Keratinocyte (primary cell): ENCODE measurements at places on chromosomes 12 and 14.

GRCh38 chr12:27689558-27690180 is 6.6 kb upstream of the REP15 start:
- DNase-seq, result no peak

DNA sequence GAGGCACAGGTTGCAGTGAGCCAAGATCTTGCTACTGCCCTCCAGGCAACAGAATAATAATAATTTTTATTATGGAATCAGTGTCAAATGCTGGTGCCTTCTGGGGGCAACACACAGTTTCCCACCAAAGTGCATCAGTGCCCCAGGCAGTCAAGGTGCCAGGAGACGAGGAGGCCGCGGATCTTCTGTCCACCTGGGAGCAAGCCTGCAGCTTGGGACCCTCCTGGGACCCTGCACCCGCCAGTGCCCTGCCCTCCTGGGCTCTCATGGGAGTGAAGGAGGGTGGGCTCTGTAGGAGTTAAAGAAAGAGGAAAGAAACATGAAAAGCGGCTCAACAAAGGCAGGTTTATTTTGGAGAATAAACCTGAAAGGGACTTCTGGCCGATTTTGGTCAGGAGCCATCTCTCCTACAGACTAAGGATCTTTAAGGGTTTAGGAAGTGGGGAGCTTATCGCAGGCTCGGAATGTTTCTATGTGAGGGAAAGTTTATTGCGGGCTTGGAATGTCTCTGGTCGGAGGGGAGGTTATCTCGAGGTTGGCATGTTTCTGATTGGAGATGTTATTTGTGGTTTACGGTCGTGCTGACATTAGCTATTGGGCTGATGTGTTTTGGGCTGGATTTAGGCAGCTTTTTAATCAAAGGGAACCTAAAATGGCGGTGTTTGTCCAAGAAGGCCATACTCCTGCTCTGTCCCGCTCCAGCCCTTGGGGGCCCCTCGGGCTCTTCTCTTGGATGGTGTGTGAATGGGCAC is 1.1 kb upstream of the ASPG start:
- no peak for DNase-seq

DNA sequence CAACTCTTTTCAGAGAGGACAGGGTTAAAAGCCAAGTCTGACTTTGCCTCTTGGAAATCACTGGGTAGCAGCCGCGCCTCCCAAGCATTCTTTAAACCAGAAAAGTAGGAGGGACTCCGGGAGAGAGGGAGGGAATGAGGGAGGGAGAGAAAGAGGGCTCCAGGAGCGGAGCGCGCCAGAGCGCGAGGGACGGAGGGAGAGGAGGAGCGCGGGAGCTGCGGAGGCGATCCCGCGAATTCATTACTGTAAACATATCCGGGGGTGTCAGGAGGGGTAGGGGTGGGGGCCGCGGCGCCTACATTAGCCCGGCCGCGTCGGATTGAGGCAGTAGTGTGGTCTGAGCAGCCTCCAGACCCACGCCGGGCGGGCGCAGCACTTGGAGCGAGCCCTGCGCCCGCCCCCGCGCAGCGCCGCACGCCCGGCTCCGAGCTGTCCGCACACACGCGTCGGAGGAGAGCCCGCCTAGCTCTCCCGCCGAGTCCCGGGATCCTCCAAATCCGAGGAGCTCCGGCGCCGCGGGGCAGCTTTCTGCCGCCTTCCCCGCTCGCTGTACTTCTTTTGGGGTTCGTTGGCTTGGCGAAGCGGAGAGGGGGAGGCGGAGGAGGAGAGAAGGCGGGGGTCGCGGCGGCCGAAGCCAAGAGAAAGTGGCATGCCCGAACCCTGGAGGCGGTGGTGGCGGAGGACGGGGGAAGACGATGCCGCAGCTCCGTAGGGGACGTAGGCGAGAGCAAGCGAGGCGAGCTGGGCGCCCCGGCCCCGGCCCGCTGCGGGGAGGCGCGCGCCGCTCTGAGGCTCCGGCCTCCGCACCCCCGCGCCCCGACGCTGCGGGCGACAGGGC is 3.3 kb downstream of the FLRT2 start:
- no peak for DNase-seq

GRCh38 chr12:117334051-117334450 is 27.4 kb downstream of the NOS1 start:
- no peak for DNase-seq

DNA sequence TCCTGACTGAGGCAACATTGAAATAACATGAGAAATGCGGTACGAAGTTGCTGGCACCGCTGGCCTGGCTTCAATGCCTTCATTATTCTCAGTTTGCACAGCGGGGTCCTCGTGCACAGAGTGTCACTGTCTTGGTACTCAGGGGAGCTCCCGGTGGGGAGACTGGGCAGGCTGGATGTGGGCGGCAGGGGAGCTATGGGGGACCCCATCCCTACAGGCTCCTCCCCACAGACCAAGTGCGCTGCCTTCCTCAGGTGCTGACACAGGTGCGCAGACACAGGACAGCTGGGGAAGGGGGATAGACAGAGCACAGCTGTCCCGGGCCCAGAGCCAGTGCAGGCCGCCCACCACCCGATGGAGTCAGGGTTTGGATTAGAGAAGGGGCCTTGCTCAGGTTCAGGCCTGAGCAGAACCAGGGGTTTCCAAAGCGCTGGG is 270.1 kb downstream of the ADGRD1 start:
- DNase-seq, result no peak

DNA sequence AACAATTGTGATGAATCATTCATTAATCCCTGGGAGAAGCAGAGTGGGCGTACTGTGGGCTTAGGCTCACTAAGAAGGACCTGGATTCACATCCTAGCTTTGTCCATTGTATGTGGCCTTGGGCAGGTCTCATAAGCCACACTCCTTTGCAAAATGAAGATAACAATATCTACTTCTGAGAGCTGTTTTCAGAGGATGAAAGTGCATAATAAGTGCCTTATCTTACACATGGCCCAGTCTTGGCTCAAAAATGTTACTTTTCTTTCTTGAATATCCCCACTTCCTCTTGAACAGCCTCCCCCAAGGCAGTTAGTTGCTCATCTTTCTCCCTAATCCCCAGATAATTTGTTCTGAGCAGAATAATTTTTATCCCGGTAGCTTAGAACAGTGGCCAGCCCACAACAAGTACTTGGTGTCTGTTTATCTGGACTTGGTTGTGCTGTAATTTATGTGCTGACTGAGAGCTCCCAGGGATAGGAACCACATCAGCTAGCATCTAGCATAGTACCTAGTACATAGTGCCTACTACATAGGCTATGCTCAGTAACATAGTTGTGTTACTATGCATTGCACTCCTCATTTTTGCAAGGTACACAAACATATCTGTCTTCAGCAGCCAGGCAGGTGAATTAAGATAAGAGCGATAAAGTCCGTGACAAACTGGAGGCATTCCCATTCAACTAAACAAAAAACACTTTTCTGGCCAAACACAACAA is 61.7 kb upstream of the NUDT4 start:
- DNase-seq, result no peak

- no peak for DNase-seq
Measured at GRCh38 chr12:125015680-125016310, 22.4 kb downstream of the BRI3BP start.

GRCh38 chr14:80965037-80965436 is 9.6 kb downstream of the TSHR start:
- no peak for DNase-seq

DNA sequence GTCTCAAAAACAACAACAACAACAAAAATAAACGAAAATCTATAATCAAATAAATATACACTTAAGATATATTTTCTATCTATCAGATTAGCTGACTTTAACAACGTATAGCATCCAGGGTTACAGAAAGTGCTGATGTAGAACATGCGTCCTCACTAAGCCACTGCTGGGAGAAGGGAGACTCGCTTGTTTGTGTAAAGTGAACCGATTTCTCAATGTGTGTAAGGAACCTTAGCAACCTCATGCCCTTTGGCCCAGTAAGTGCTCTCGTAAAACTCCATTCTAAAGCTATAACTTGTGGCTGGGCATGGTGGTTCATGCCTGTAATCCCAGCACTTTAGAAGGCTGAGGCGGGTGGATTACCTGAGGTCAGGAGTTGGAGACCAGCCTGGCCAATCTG is 23.8 kb downstream of the NFKBIA start:
- no peak for DNase-seq

DNA sequence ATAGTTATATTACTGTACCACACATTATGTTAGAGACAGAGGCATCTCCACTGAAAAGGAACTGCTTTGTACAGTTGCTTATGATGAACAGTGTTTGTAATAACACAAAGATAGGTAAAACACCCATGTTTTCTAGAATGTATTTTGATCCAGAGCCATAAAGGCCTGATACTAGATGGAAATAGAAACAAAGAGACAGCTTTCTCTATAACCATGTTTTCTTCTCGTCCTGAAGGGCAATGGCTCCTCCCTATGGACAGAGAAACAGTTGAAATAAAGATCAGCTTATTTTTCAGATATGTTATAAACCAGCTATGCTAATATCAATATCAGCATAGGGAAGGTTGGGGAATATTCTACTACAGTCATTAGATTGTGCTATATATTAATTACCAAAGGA is 109.2 kb downstream of the ATXN7L3B start:
- no peak for DNase-seq

DNA sequence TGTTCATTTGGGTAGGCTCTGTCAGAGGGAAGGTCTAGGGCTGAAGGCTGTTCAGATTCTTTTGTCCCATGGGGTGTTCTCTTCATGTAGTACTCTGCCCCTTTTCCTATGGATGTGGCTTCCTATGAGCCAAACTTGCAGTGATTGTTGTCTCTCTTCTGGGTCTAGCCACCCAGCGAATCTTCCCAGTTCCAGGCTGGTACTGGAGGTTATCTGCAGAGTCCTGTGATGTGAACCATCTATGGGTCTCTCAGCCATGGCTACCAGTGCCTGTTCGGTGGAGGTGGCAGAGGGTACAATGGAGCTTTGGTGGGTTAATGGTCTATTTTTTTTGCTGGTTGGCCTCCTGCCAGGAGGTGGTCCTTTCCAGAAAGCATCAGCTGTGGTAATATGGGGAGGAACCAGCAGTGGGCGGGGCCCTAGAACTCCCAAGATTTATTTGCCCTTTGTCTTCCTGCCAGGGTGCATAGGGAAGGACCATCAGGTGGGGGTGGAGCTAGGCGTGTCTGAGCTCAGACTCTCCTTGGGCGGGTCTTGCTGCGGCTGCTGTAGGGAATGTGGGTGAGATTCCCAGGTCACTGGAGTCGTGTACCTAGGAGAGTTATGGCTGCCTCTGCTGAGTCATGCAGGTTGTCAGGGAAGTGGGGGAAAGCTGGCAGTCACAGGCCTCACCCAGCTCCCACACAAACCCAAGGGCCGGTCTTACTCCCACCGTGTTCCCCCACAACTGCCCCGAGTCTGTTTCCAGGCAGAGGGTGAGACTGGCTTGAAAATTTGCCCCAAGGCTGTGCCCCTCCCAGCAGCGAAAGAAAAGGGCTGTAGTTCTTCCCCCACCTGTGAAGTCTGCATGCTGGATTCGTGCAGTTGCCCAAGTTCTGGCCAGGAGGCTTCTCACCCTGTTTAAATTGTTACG is 17.5 kb downstream of the MTRFR start:
- peak; percentile 94 for DNase-seq

- DNase-seq, result no peak
Measured at GRCh38 chr14:95557291-95557690, 22.4 kb downstream of the GLRX5 start.

DNA sequence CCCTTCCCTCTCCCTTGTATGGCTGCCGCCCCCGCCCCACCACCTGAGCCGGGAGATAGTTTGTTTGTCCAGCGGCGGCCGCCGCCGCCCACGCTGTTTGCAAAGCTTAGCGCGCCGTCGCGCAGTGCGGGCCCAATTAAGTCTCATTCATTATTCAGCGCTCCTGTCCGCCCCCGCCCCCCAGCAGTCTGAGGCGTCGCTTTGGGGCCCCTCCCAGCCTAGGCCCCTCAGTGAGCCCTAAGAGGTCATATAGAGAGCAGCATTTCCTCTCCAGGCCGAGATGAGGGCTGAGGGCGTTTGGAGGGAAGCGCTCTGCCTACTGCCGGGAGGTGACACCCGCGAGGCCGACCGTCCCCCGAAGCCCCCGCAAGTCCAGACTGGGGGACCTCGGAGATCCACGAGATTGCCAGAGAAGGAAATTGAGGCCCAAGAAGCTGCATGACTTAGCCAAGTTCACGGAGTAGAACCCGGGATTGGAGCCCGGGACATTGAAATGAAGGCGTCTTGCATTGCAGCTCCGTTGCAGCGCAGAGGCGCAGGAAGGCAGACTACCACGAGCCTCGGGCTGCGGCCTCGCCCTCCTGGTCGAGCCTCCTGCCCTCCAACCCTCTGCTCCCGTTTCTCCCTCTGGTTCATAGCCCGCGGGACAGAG is at the start of gene DNAJC22:
Gene DNAJC22, plus strand, starts transcription at position 230 of the 652 bp plus-strand sequence. CDS start 1,985 bp downstream, outside the sequence.
- DNase-seq, result no peak

DNA sequence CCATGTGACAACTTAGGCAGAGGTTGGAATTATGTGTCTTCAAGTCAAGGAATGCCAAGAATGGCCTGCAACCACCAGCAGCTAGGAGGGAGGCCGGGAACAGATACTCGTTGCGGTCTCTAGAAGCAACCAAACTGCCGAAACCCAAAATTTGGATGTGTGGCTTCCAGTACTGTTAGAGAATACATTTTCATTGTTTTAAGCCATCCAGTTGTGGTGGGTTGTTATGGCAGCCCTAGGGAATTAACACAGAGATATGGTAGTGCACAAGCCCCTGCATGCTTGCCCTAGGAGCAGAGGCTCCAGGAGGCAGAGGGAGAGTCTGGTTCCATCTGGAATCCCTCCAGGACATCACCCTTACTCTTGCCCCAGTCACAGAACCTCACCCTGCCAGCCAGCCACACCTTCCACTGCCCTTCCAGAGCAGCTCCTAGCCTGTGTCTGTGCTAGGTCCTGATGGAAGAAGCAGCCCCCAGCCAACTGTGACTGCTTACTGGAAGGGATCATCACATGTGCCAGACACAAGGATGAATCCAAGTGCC is 19.5 kb downstream of the PITPNM2 start:
- peak; percentile 48 for DNase-seq

GRCh38 chr12:7835766-7836165 is 36.9 kb downstream of the SLC2A14 start:
- DNase-seq, result no peak

DNA sequence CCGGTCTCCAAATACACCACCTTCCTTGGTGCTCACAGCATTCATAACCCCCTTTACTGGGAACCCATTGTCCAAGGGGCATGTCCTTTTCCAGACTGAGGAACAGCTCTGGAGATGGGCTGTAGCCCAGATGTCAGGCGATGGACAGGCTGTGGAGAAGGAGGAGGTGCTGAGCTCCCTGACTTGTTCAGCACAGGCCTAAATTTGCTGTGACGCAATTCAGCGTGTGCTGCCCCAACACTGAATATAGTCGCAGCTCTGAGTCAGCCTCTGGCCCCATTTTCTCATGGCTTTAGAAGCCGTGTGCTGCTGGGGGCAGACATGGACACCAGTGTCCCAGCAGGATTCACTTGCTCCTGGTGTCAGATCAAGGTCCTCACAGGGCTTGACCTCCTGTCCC is 269.1 kb downstream of the EMP1 start:
- no peak for DNase-seq

GRCh38 chr12:77553976-77554619 is 276.6 kb upstream of the NAV3 start:
- no peak for DNase-seq

- no peak for DNase-seq
Measured at GRCh38 chr12:1355396-1355795, 239.0 kb downstream of the FBXL14 start.

- no peak for DNase-seq
Measured at GRCh38 chr12:112792301-112792700, 753 bp downstream of the RPH3A start.

GRCh38 chr14:69288011-69288771 is 28.2 kb downstream of the GALNT16 start:
- no peak for DNase-seq
